Activated naive CD4-positive, alpha-beta T cell treated with anti-CD3 and anti-CD28 coated beads, Interleukin-2, amount 50 U/mL, for 16 hours (primary cell): ENCODE measurements at places on chromosomes 2 and 18.
A peak's percentile ranks its signal among the peaks of the same experiment; 100 is the strongest.

- no peak for DNase-seq
These were observed 180.2 kb downstream of the SOCS6 start for GRCh38 chr18:70468861-70469547.

- DNase-seq: no peak
These were observed 437.7 kb downstream of the SATB2 start for GRCh38 chr2:199019898-199020507.

DNA sequence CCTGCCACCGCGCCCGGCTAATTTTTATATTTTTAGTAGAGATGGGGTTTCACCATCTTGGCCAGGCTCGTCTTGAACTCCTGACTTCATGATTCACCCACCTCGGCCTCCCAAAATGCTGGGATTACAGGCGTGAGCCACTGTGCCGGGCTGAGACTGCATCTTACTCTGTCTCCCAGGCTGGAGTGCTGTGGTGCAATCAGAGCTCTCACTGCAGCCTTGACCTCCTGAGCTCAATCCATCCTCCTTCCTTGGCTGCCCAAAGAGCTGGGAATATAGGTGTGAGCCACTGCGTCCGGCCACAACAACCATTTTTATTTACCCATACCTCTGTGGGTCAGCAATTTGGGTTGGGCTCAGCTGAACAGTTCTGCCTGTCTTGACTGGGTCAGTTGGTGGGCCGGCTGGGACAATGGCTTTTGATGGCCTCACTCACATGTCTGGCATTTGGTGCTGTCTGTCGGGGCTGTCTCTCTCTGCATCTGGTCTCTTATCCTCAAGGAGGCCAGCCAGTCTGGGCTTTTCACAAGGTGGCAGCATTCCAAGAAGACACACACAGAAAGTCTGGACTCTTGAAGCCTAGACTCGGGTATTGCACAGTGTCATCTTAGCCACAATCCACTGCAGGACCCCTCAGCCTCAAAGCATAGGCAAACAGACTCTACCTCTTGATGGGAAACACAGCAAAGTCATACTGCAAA is 116.8 kb upstream of the GATA6 start:
- no peak for DNase-seq

GRCh38 chr2:32264422-32265105 is at the start of gene NLRC4:
TSS of gene NLRC4 (minus strand) at chr2:32264886. CDS start at chr2:32256775, 8,111 bp downstream.
- DNase-seq: no peak

GRCh38 chr18:11955239-11956029 is 25.9 kb upstream of the IMPA2 start:
- DNase-seq: no peak

DNA sequence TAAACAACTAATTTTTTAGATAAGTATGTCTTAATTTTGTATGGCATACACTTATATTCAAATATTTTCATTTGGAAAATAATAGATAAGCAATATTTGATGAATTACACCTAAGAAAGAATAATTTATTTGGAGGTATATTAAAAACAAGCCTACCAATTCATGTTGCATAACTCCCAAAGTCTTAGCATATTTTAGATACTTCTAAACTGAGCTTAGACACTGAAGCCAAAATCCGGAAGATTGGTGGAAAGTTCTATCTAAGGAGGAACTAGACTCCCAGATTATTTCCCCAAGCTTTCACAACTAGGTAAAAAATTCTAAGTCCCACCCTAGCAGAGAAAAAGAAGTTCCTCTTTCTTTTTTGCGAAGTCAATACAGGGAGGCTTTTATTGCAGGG is 221.0 kb upstream of the MMADHC start:
- DNase-seq: no peak

GRCh38 chr2:15828576-15828975 is 111.8 kb upstream of the MYCN start:
- no peak for DNase-seq

- DNase-seq: peak; percentile 13
These were observed 1.1 kb upstream of the KCTD1 start for GRCh38 chr18:26549263-26550094.

- DNase-seq: no peak
These were observed 186.9 kb upstream of the PXDN start for GRCh38 chr2:1931003-1931914.

DNA sequence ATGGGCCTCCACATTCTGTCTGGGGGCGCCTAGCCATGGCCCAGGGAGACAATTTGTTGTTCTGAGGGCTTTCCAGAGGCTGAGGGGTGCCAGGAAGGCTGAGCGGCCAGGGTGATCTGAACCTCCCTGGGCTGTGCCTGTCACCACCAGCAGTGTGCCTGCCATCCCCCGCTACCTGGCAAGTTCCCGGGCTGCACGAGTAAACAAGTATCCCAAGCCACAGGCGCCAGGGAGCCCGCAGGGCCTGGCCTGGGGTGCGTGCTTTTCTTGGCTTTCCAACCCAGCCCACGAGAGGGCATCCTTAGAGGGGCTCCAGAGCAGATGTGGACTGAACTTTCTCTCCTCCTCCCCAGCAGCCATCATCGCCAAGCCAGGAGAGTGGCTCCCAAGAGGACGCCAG is 35.1 kb upstream of the B3GNT7 start:
- DNase-seq: no peak

DNA sequence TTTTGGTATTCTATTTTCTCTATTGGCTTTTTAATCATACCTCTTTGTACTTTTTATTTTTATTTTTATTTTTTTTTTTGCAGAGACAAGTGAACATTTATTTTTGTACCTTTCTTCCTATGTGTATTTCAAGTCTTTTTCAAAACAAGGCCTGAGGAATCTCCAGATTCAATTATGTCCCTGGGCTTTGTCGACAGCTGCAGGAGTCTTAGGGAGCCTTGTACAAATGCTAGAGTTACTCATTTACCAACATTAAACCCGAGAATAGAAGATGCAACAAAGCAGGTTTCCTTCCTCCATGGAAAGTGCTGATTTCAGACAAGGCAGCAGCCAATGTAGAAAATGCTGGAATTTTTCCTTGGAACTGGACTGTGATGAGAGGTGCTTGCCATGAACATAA is 242.8 kb downstream of the TNS1 start:
- DNase-seq: no peak

DNA sequence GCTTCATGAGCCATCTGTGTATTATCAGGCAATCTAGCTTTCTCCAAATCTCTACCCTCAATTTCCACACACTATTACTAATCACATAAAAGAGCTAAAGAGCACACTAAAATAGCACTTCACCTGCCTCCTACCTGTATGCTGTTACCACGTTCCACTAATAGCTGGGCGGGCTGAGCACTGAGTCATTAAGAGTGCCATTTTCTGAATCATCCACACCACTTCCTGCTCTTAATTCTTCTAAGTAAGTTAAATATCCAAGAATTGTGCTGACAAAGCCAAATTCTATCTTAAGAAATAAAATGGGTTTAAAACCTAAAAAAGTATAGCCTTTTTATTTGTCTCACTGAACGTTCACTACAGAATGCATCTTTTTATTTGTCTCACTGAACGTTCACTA is 35.7 kb downstream of the NOL10 start:
- DNase-seq: peak; percentile 73

GRCh38 chr18:44733069-44733753 is 52.5 kb downstream of the SETBP1 start:
- no peak for DNase-seq

DNA sequence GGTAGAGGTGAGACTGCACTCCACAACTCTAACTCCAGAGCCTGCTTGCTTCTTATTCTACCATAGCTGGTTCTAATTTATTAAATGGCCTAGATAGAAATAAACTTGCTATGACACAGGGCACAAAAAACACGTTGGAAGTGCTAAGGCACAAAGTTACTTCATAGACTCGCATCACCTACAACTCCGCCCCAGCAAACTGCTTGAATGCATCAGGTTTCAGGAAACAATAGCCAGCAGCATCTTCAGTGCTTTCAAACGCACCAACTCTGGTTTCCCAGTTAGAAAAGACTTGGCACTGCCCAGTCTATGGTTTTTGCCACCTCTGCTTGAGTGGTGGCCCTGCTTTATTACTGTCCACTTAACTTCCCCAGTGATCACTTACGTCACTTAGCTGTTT is 142.6 kb downstream of the RIF1 start:
- no peak for DNase-seq

- no peak for DNase-seq
These were observed 40.0 kb upstream of the BMP10 start for GRCh38 chr2:68911246-68911645.

DNA sequence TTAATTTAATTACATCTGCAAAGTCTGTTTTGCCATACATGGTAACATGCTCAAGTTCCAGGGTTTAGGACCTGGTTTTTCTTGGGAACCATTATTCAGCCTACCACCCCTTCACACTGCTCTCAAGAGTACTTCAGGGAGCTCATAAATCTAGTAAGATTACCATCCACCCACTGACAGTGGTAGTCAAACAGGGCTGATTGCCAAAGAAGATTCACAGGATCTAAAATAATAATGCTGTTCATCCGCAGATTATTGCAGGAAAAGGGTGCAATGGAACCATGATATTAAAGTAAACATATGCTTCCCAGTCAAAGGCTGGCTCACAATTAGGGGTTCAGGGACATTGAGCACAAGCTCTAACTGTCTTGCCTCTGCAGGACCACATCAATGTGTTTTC is 148.0 kb upstream of the CYRIA start:
- no peak for DNase-seq

DNA sequence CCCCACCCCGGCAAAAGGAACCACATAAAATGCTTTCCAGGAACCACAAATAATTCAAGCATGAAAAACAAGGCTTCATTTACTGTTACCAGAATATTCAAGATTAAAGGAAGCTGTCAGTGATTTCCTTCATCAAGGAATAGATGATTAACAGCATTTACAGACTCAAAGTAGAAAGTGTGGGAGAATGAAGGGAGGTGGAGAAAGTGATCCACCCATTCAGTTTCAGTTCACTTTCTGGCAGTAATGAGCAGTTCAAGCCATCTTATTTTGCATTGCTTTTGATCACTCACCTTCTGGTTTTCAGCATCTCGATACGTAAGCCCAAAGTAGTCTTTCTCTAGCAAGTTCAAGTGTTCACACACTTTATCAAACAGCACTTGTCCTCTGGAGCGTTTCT is 99.0 kb downstream of the EPB41L3 start:
- no peak for DNase-seq

DNA sequence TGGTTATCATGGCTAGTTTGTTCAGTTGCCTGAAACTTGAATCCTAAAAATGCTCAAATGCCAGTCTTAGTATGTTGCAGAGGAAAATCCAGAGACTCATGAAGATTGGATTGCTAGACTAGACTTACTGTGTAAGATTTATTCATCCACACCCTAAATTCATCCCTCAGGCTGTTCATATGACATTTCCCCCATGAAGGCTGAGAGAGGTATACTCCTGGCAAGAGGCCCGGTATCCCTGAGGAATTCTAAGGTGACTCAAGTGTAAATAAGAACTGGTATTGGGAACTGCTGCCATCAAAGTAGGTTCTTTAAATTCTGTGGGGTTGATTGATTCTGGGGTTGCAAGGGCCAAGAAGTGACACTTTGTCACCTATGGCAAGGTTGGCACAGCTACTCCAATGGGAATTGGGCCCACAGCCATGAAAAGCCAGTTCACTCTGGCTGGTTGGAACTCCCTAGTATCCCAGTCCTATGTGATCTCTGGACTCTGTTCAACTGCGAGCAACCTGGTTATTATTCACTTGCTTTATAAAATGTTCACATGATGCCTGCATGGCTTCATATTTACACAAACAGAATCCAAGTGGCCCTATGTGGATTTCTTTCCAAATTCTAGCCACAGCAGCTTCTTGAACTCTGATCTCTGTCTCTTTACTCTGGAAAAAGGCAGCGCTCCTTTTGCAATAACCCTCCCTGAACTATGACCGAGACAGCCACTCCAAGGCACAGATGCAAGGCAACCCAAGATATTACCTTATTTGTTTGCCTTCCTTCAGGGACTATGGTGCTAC is 429.1 kb downstream of the CBLN2 start:
- DNase-seq: no peak

GRCh38 chr2:227932001-227932400 is 60.6 kb downstream of the DAW1 start:
- no peak for DNase-seq

DNA sequence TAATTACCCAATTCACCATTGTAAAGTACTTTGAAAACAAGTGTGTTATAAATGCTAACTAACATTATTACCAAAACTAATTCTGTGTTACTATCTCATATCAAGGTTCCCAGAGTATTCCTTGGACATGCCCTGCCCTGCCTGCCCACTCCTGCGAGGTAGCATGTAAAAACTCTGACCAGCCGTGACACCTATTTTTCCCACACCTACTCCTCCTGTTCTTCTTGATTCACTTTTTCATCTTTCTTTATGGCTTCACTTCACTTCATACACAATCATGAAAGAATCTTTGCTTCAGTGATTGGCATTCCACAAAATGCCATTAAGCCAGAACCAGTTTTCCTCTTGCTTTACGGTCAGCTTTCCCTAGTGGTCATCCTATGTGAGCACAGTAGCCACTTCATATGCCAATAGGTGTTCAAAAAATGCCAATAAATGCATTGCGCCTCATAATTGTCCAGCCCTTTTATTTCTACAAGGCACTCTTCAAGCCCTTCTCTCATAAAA is 42.6 kb upstream of the SETBP1 start:
- no peak for DNase-seq

DNA sequence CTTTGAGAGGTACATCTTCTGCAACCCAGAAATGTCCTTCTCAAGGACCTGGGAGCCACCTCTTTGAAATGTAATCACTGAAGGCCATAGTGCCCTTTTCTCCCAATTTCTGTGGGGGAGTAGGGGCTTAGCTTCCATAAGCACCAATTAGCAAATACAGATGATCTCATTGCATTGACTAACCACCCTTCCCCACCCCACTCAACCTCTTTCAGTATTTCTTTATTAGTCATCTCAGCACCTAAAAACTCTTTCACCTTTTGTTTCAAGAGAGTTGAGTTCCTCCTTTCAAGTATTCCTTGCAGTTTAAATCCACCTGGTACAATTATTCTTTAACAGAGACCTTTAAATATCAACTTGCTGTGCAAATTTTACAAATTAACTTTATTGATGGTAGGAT is 1011.8 kb upstream of the CDH2 start:
- DNase-seq: no peak

- DNase-seq: no peak
These were observed 6.0 kb downstream of the RSAD2 start for GRCh38 chr2:6883448-6884122.

DNA sequence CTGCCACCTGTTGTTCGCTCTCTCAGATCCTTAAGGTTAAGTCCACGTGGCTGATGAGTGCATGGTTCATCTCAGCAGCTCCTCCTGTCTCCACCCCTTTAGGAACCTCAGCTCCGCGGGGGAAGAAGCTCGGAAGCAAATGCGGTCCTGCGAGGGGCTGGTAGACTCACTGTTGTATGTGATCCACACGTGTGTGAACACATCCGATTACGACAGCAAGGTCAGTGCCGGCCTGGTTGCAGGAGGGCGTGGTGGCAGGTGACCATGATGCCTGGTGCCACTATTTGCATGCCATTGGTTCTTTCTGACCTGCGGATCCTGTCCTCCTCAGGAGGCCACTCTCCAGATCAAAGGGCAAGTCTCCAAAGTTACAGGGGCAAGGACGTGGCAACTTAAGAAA is 133.9 kb upstream of the DAPL1 start:
- DNase-seq: no peak
